Activated naive CD8-positive, alpha-beta T cell treated with anti-CD3 and anti-CD28 coated beads, Interleukin-2, amount 50 U/mL, for 24 hours (primary cell): ENCODE measurements at places on chromosomes 6 and 20.

DNA sequence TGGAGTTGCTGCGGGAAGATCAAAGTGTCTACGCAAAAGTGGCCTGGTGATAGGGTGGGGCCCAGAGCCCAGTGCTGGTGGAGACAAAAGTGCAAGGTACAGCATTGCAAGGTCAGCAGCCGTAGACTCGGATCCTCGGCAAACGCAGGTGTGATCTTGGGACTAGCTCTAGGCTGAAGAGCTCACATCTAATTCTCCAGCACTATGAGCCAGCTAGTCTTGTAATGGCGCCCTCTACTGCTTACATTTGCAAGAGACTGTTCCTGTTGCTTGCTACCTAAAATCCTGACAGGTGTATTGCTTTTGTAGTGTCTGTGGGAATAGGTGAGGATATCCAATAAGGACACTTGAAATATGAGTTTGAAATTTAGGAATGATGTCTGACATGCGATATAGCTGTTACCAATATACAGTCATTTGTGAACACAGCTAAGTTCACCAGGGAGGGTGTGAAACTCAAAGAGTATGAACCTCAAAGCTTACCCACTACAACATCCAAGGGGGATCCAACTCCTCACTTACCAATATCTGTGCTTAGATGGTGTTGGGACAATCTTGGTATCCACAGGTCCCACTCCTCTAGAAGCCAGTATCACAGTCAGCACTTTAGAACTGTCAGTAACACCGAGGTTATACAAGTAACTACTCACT is 58.4 kb downstream of the PDE7B start:
- H3K36me3 ChIP-seq, result no peaks in the 10 kb centered on the region
- H3K4me1 ChIP-seq, result peaks cover 5% of the 10 kb centered on the region
- no peak overlapping the region for H3K27ac ChIP-seq
- H3K4me3 ChIP-seq, result no peak overlapping the region
- no peaks in the 10 kb centered on the region for H3K27me3 ChIP-seq

- peaks cover 3% of the 10 kb centered on the region for H3K36me3 ChIP-seq
- no peaks in the 10 kb centered on the region for H3K4me1 ChIP-seq
- H3K4me3 ChIP-seq, result no peak overlapping the region
- DNase-seq, result no peak
- H3K27me3 ChIP-seq, result peaks cover 4% of the 10 kb centered on the region
Measured at GRCh38 chr6:17740559-17741220, 34.0 kb upstream of the NUP153 start.

GRCh38 chr20:38141204-38141888 is 23.7 kb downstream of the TGM2 start:
- no peak for DNase-seq
- H3K27me3 ChIP-seq, result no peaks in the 10 kb centered on the region
- H3K4me3 ChIP-seq, result no peak overlapping the region
- no peaks in the 10 kb centered on the region for H3K4me1 ChIP-seq
- H3K27ac ChIP-seq, result no peak overlapping the region

DNA sequence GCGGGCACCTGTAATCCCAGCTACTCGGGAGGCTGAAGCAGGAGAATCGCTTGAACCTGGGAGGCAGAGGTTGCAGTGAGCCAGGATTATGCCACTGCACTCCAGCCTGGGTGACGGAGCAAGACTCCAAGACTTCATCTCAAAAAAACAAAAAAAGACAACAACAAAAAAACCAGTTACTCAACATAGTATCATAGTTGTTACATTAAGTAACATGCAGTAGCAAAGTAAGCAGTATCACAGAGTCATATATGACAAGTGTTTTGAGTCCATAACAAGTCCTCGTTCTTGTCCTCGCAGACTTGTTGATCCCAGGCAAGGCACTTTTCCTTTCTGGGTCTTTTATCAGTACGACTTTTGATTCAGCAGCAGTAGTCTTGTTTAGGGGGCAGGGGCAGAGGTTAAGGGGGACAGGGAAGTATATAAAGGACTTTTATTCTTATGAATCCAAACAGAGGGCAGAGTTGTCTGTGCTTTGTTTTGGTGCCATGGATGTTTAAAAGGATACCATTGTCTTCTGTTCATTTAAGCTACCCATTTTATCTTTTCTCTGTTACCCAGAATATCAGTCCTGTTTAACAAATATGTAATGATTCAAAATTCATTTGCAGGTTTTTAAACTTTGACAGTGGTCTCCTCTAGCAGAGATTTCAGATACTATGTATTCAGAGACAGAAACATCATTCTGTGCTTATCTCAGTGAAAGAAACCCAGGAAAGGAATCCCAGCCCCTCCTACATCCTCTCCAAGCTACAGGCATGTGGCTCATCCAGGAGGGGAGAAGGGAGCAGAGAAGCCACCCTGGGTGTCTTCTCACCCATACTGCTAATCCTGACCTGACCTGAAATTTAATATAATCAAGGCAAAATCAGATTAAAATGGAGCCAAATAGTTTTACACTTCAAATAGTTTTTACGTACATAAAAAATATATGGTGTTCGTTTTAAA is 137.9 kb upstream of the EDN1 start:
- H3K36me3 ChIP-seq, result peaks cover 7% of the 10 kb centered on the region
- H3K27me3 ChIP-seq, result no peaks in the 10 kb centered on the region
- H3K4me1 ChIP-seq, result peaks cover 20% of the 10 kb centered on the region
- no peak for DNase-seq
- H3K27ac ChIP-seq, result no peak overlapping the region
- H3K4me3 ChIP-seq, result no peak overlapping the region

DNA sequence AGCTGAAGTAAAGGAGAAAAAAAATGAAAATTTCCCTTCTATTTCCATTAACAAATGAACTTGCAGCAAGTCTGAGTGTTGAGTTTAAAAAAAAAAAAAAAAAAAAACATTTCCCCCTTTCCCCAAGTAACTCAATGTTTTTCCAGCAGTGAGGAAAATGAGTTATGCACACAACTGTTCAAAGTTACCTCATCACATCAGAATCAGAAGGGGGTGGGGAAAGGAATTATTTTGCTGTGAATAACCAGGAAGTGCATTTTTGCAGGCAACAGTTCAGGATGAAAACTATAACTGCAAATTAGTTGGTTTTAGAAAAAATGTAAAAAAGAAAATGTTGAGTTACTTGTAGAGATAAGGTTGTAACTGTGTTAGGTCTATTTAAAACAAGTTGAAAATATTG is 568.9 kb upstream of the CITED2 start:
- H3K27me3 ChIP-seq, result peaks cover 5% of the 10 kb centered on the region
- H3K4me1 ChIP-seq, result peaks cover 8% of the 10 kb centered on the region
- H3K27ac ChIP-seq, result no peak overlapping the region
- H3K36me3 ChIP-seq, result no peaks in the 10 kb centered on the region

DNA sequence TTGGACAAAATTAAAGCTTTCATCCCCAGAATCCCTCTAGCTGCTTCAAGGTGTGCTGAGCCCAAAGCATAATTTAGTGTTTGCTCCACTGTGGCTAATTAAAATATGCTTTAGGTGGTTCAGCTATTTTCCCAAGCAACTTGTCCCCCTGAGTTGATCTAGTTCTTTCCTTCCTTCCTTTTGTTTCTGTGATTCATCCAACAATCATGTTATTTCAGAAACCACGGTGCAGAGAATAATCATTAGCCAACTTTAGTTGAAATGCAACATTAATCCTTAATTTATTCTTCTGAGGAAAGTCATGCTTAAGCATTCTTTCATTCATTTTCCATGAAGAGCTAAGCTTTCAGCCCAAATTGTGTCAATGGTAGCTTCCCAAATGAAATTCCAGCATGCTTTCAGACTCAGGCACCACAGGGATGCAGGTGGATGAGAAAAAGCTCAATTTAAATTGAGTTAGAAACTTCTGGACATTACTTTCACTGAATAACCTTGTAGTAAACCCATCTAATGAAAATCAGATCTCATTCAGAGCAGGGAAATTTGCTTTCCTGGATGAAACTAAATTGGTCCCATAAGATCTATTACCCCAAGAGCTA is 209.0 kb upstream of the NT5E start:
- H3K27me3 ChIP-seq, result no peaks in the 10 kb centered on the region
- H3K27ac ChIP-seq, result no peak overlapping the region
- H3K36me3 ChIP-seq, result no peaks in the 10 kb centered on the region
- no peaks in the 10 kb centered on the region for H3K4me1 ChIP-seq

DNA sequence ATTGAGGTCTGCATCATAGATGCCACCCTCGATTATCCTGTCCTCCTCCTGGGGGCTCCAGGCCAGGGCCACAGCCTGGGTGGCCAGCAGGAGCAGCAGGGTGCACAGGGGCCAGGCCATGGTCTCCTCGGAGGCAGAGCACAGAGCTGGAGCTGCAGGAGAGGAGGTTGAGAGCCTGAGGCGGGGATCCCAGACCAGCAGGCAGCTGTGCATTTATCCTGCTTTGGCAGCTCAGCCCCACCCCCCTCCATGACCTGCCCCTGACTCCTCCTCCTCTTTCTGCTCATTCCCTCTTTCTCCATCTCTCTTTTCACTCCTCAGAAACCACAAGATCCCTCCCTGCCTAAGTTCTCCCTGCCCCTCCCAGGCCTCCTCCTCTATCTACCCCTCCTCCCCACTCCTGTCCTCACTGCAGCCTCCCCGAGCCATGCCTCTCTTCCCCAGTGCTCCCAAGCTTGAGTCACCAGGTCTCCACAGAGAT is at the start of gene CST2:
Gene CST2 (minus strand): TSS at position 189 of the 481 bp plus-strand sequence. CDS start 69 bp downstream, at position 120.
- H3K4me1 ChIP-seq, result no peaks in the 10 kb centered on the region
- no peak within 1 kb of the TSS for H3K27ac ChIP-seq
- H3K27me3 ChIP-seq, result peaks cover 1% of the 10 kb centered on the region
- H3K4me3 ChIP-seq, result no peak within 1 kb of the TSS
- H3K36me3 ChIP-seq, result no peaks in the 10 kb centered on the region

- H3K4me1 ChIP-seq, result no peaks in the 10 kb centered on the region
- H3K36me3 ChIP-seq, result no peaks in the 10 kb centered on the region
- H3K4me3 ChIP-seq, result no peak overlapping the region
- peaks cover 11% of the 10 kb centered on the region for H3K27me3 ChIP-seq
Measured at GRCh38 chr20:50405235-50405914, 104.8 kb upstream of the PTPN1 start.

GRCh38 chr6:133648581-133648980 is 240.3 kb upstream of the TCF21 start:
- peaks cover 3% of the 10 kb centered on the region for H3K27me3 ChIP-seq
- H3K4me3 ChIP-seq, result no peak overlapping the region
- no peaks in the 10 kb centered on the region for H3K36me3 ChIP-seq
- H3K4me1 ChIP-seq, result no peaks in the 10 kb centered on the region
- no peak for DNase-seq
- no peak overlapping the region for H3K27ac ChIP-seq

DNA sequence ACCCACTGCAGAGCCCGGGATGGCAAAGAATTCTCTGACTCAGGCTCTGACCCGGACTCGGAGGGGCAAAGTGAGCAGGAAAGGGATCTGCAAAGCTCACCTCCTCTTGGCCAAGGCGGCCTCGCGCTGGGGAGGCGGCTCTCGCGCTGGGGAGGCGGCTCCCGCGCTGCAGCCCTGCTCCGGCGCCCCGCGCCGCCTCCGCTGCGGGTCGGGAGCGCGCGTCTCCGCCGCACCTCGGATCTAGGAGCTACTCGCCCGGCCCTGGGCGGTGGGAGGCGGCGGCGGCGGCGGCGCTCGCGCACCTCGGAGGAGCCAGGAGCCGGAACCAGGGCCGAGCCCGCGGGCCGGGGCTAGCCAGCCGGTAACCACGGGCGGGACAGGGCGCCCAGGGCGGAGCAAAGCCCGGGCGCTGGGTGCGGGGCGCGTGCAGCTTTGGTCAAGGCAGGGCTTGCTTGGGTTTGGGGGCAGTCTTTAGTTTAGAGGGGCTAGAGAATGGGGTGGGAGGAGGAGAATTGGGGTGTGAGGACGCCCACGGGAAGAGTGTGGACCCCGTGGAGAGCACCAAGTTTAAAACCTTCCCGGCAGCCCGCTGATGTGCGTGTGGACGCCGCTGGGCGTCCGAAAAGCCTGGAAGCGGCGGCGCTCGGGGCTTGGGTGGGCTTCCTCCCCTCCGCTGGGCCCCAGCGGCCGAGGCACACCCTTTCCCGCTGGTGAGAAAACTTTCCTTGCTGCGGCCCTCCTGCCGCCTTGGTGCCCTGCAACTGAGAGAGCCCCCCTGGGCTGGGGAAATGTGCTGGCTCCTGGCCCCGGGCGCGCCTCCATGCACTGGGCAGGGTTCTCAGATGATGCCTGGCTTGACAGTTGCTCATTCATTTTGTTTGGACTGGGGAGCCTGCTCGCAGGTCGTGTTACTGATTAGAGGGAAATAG is at the start of gene MRAP2:
Gene MRAP2 (plus strand): TSS at position 250 of the 929 bp plus-strand sequence. CDS start 21,547 bp downstream, outside the sequence.
- no peaks in the 10 kb centered on the region for H3K4me1 ChIP-seq
- no peaks in the 10 kb centered on the region for H3K36me3 ChIP-seq
- DNase-seq, result peak; percentile 2
- no peak within 1 kb of the TSS for H3K4me3 ChIP-seq

GRCh38 chr6:130787726-130788500 is 39.3 kb upstream of the SMLR1 start:
- no peaks in the 10 kb centered on the region for H3K27me3 ChIP-seq
- no peak overlapping the region for H3K27ac ChIP-seq
- H3K4me1 ChIP-seq, result no peaks in the 10 kb centered on the region
- no peak for DNase-seq

DNA sequence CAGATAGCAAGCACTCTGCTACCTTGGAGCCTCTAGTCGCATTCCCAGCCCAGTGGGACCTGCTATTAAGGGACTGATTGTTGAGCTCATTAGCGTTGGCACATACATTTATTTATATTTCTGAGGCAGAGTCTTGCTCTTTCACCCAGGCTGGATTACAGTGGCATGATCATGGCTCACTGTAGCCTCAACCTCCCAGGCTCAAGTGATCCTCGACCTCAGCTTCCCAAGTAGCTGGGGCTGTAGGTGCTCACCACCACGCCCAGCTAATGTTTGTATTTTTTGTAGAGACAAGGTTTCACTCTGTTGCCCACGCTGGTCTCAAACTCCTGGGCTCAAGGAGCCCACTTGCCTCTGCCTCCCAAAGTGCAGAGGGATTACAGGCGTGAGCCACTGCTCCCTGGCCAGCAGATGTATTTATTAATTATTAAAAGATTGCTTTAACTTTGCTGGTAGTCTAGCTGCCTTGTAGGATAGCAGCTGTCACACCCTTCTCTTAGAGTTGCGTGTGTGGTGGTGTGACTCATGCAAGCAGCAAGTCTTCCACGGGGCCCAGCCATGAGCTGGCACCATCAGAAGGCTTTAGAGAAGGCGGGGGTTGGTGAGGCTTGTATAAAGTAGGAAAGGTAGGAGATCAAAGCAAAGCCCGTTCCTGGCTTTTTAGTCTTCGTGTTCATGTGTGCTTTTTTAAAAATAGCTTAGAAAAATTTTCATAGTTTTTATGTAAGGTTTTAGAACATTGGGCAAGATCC is 16.5 kb downstream of the ACTR5 start:
- H3K27me3 ChIP-seq, result no peaks in the 10 kb centered on the region
- H3K36me3 ChIP-seq, result peaks cover 50% of the 10 kb centered on the region
- H3K27ac ChIP-seq, result peak overlapping the region; percentile 51

DNA sequence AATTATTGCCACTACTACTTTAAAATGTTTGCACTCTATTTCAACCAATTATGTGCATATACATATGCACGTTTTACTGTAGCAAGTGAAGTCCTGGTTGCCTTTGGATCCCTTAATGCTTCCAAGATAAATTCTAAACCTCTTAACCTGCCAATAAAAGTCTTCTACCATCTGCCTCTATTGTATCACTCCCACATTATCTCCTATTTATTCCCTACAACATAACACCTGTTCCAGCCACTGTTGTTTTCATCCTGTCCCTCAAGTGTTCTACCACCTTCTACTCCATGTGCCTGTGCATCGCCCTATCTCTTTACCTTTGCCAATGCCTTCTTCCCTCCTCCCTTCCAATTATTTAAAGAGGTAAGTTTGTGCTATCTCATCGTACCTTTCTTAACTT is 499.0 kb upstream of the RNF217 start:
- no peaks in the 10 kb centered on the region for H3K4me1 ChIP-seq
- no peak overlapping the region for H3K4me3 ChIP-seq
- no peaks in the 10 kb centered on the region for H3K36me3 ChIP-seq
- DNase-seq, result no peak
- no peak overlapping the region for H3K27ac ChIP-seq
